D721Med (cell line): ENCODE measurements at places on chromosomes 2 and 18.

- no peak for DNase-seq
These were observed 36.1 kb downstream of the HDLBP start for GRCh38 chr2:241279413-241279812.

- no peak for DNase-seq
These were observed 6.6 kb downstream of the FECH start for GRCh38 chr18:57579934-57580333.

DNA sequence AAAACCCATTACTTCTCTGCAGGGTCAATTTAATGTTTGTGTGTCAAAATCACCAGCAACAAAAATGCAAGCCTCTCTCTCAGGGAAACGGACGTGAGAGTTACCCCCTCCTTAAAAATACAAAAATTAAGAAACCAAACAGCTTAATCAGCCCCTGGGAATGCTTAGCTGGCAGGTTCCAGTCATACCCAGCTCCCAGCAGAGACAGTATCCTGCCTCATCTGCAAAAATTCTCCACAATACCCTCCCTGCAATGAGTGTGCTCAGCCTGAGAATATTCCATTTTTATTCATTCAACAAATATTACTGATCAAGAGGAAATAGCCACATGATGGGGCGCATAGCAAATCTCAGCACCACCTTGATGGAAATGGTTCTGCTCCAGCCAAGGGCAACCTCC is 36.3 kb downstream of the ST8SIA5 start:
- DNase-seq = no peak

DNA sequence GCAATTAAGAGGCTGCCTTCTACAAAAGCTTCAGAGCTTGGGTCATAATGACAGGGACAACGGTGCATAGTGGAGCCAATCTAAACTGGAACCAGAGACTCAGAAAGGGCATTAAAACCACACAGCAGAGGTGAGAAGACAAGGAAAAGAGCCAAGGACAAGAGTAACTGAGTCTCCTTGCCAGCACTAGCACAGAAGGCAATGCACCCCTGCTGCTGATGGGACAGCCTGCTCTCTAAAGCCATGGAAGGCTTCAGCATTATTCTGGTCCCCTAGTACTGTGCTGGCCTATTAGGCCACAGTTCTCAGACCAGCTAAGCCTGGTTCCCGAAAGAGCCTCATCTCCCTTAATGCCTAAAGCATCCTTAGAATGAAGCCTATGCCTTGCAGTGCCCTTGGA is 15.5 kb downstream of the MYO5B start:
- no peak for DNase-seq

DNA sequence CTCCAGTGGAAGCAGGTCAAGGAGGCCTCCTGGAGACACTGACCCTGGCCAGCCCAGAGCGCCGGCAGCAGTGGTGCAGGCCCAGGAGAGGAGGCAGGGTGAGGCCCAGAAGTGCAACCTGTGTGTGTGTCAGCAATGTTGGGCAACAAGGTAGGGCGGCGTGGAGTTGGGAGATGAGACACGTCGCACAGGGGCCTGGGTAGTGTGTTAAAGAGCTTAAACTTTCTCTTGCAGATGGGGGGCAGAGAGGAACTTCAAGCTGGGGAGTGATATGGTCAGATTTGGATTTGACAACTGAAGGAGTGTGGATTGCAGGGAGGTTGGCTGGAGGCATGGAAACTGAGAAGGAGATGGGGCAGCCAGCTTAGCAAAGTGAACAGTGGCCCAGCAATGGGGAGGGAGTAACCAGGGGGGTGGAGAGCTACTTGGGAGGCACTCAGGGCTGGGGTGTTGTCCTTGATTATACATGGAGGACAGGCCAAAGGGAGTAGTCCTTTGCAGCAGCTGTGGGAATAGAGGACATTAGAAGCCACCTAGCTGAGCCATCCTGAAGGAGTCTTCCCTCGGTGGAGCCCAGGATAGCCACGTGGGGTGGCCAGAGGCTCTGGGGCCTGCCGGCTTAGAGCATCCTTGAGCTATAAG is 278.6 kb upstream of the HS6ST1 start:
- no peak for DNase-seq

DNA sequence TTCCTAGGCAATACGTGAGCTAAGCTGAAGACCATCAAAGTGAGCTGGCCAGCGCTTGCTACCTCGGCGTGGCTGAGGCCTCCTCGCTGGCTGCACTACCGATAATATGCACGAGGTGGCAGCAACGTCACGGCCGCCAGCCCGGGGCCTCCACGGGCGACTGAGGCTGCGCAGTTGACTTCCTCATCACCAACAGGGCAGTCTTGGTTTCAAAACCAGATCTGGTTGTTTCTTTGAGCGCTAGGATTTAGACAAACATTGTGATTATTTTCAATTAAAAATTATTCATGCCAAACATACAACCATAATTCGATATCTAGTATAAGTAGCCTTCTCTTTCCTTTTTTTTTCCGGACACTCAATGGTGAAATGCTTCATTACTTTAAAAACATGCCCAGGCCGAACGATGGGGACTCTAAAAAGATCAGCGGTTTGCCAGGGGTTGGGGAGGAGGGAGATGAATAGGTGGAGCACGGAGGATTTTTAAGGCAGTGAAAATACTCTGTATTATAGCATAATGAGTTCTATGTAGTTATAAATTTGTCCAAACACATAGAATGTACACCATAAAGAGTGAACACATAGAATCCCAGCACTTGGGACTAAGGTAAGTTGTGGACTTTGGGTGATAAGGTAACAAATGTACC is 52.0 kb downstream of the CYBRD1 start:
- DNase-seq = peak; percentile 77

- no peak for DNase-seq
These were observed 83.3 kb downstream of the SPIRE1 start for GRCh38 chr18:12574494-12575185.

GRCh38 chr2:10838734-10839133 is 26.1 kb upstream of the PDIA6 start:
- DNase-seq = no peak

DNA sequence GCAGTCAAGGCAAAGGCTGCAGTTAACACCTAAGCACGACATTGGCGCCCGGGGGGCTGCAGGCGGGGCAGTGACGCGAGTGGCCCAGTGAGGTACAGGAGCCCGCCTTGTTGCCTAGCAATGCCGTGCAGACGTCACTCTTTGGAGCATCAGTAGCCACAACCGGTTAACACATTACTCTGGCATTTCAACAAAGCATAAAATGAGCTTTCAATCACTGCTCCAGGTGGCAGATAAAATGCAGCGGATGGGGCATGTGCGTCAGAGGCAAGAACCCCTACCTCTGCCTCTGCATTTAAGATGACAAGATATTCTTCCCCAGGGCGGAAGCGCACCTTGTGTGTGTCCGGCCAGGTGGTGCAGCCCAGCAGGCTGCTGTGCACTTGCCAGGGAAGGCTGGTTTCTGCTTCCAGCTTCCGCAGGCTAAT is 139.4 kb downstream of the MTCL1 start:
- DNase-seq = no peak

DNA sequence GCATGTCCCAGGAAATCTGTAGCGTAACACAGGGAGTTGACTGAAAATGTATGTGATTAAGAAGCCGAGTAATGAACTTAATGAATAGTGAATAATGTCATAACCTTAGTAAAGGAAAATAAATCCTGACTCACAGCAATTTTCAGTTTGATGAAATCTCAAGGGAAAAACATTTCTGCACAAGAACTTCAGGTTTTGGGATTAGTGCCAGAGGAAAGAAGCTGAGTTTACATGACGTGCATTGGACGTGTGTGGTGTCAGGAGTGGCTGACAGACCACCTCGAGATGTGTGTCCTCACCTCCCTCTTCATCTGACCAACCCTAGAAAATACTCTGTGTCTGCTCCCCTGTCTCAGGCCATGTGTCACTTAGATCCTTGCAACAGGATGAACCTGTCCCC is 39.1 kb downstream of the VWA3B start:
- no peak for DNase-seq

DNA sequence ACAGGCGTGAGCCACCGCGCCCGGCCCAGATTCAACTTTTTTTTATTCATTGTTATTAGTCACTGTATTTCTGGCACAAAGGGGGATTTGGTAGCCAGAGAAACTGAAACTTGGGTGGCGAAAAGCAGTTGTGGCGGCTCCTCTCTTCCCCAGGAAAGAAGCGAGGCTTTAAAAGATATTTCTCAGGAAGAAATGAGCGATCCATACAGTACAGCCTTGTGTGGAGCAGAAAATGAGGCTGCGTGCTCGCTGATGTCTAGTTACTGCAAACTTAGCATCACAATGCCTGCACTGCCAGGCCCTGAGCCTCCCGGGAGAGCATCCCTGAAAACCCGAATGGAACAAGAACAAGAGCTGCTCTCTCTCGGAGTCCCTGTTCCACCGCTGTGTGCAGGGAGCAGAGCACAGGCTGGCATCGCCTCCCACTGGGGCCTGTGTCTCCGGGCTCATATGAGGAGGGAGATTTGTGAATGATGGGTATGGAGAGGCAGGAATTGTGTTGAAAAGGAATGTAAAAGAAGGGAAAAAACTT is 234.0 kb downstream of the ZNF516 start:
- DNase-seq = no peak

- DNase-seq = no peak
These were observed 41.0 kb upstream of the MGAT4A start for GRCh38 chr2:98771721-98772524.

GRCh38 chr2:63866009-63866709 is 24.5 kb downstream of the UGP2 start:
- no peak for DNase-seq
